Effector CD8-positive, alpha-beta T cell (primary cell): ENCODE measurements at places on chromosomes 1 and 21.

DNA sequence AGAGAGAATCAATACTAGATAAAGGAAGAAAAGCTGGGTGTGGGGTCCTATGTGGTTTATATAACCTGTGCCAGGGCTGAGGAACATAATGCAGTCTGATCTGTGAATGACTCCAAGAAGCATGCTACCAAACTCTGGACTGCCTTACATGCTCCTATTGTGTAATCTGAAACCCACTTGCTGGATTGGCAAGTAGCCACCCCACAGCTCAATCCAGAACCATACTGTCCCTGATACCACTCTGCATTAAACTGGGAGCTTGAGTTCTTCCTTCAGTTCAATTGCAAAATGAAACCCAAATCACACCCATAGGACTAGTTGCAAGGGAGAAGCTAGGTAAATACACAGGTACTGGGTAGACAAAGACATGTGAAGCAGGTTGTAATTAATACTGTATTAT, 115.4 kb upstream of the NEGR1 start:
- no peak for DNase-seq

GRCh38 chr1:153494976-153495535, 34.6 kb upstream of the S100A7 start:
- DNase-seq = peak; percentile 74

DNA sequence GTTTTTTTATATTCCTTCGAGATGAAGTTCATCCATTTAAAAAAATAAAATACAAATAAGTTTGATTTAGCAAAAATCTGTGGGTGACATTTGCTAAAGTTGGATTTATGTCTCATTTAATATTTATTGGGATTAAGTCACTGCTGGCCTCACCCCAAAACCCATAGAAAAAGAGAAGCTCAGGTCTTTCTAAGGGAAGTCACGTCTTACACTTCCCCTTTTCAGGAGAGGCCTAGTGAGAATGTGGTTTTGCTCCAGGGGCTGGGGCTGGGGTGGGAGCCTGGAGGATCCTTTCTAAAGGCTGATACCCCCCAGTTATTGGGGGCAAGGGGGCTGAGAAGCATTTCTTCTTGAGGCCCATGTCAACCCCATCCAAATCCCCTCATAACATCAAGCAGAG, 300.3 kb downstream of the DSCAM start:
- no peak for DNase-seq

DNA sequence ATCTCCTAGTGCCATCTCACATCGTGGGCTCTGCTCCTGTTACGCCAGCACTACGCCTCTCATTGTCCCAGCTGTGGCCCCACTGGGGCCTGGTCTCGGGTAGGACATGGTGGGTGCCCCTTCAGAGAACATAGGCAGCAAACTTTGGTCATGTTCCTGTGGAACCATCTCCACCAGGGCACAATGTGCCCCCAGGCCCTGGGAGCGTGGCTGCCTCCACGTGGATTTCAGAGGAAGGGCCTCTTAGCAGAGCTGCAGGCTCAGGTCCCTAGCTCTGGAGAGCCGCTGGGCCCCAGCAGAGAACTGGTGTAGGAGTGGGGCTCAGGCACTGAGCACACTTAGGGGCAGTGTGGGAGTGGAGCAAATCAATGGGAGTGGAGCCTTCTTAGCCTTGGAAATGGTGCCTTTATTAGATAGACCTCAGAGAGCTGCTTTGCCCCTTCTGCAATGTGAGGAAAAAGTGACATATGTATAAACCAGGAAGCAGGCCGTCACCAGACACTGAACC, 460.0 kb downstream of the NCAM2 start:
- DNase-seq = no peak

GRCh38 chr1:216073793-216074595, 349.3 kb downstream of the USH2A start:
- no peak for DNase-seq

DNA sequence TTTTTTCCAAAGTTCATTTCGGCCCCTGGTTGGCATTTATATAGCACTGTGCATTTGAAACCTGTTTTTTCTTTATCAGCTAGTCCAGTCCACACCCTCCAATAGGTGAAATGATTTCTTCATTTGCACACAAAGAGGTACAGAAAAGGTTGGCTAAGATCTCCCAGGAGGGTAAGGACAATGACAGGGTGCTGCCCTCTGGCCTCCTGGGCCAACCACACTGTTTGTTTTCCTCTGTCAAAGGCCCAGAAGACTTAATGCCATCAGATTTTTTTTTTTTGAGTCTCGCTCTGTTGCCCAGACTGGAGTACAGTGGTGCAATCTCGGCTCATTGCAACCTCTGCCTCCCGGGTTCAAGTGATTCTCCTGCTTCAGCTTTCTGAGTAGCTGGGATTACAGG, 70.1 kb upstream of the EFHD2 start:
- no peak for DNase-seq

DNA sequence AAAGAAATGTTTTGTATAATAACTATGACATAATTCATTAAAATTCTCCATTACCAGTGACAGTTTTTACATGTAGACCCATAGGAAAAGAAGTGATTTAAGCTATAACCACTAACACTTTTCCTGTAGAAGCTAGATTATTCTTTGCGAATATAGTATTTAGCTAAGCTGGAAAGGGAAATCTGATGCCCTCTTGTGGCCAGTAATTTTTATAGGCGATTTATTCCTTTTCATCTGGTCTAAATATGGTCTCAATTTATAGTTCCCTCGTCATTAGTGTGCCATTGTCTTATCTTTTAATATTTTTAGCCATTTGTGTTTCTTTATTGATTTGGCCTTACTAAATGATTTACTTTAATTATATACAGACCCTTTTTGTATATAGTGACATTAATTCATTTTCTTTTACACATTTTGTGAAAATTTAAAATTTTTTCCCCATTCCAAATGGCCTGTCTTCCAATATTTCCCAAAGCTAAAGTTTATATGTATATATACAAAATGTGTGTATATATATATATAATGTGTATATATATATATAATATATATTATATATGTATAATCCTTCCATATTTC, 26.7 kb downstream of the BTG3 start:
- no peak for DNase-seq

DNA sequence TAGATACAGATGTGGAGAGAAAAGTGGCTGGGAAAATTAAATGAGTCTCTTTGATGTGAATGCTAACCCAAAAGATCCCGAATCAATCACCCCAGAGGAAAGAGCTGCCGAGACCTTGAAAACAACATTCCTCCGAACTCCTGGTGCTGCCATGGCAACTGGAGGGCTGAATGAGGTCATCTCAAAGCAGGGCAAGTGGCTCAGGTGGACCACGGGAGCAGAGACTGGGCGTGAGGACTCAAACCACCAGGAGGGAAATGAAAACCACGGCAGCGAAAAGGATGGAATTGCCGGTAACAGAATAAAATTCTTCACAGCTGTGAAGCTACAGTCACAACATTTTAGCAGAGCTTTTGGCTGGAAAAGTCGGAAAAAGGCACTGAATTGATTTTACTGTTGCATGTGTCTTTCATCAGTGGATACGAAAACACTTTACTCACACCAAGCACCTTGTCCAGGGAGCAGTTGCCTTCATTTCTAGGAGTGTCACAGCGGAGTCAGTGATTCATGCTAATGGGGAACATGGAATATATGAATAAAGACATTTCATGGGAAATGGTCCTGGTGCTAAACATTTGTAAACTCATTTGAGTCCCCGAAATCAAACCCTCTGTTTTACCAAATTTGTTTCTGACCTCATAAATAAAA, 23.2 kb upstream of the BECN2 start:
- no peak for DNase-seq
